ENCODE measurements at places on chromosomes 16 and 17.

DNA sequence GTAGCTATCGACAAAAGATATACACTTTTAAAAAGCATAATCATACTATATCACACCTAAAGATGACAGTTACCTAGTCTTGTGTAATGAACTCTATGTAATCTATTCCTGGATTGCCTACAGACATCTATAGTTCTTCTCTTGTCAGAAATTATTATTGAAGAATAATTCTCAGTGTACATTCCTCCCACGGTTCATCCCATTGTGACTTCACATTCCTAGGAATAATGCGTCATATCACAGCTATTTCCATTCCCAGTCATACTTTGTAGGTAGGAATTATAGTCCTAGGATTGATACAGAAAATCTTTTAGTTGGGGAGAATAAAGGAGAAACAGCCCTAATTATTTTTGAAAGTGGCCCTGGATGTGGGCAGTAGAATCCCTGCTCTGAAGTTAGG lies 44.0 kb upstream of the ABCC11 start:
- DNase-seq, result no peak

DNA sequence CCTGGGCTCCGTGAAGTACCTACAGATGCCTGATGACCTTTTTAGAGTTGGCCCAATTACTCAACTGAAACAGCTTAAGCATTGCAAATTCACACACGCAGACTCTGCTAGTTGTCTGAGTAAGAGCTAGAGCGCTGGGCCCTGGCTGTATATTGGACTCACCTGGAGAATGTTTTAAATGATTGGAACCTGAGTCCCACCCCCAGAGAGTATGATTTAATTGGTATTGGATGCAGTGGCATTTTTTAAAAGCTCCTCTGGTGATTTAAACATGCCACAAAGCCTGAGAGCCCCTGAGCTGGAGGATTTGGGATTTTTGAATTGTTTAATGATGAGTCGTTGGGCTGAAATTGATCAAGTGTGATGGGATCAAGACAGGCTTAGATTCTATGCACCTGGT lies 143.9 kb upstream of the SDK2 start:
- DNase-seq, result no peak

GRCh38 chr16:2981899-2982250 lies 1.6 kb upstream of the PKMYT1 start:
- no peak for DNase-seq

- no peak for DNase-seq
Observed at GRCh38 chr17:27756467-27757371, 43.6 kb downstream of the NOS2 start.

DNA sequence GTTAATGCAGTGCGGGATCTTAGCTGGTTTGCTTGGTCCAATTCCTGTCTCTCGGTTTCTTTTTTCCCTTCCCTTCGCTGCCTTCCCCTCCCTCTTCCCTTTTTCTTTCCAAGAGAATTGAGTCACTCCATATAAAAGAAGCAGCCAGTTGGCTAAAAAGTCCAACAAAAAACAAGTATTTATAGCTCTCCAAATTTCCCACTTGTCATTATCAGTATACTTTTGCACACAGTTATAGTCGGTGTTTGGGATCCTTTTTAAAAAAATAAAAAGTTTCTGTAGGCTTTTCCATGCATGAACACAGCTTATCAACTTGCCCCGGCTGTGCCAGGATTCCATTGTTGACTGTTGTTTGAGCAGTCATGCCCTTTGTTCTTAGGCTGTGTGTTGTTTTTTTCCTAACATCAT lies 24.9 kb downstream of the HMOX2 start:
- no peak for DNase-seq

Data from NCI-H2171 treated with DMSO at 0.1 percent for 48 hours (cell line).